NCI-H345 (cell line): ENCODE measurements at places on chromosomes 13 and 19.

DNA sequence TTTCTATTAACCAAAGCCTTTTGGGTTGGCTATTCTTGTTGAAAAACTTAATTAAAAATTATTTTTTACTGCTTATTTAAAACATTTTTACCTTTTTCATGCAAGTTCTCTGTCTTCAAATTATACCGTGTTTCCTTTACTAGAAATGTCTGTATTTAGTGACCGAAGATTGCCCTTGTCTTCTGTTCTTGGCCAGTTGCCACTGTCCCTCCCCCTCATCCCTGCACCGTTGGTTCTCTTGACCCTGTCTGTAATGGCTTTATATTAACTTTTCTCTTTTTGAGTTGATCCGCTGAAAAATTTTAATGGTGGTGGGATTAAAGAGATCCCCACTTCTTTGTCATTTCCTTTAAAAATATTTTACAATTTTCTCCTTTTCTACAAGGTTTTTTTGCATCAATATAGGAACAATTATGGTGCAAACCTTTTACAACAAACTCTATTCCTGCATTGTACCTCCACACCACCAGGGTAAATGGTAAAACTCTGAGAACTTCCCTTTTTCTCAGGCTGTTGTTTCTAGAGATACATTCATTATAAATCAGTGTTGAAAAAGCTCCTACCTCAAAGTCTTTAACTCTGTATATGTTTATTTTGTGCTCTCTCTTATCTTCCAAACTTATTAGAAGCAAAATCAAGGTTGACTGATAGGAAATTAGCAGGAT is 12.9 kb upstream of the RNF113B start:
- DNase-seq: no peak

GRCh38 chr19:5536337-5536894 is 31.3 kb downstream of the TINCR start:
- DNase-seq: peak; percentile 85

GRCh38 chr13:44350775-44351504 is 22.7 kb upstream of the SERP2 start:
- no peak for DNase-seq

GRCh38 chr13:22243469-22244163 is 572.7 kb downstream of the FGF9 start:
- DNase-seq: no peak

GRCh38 chr19:2032296-2032941 is 16.9 kb upstream of the BTBD2 start:
- peak; percentile 64 for DNase-seq

DNA sequence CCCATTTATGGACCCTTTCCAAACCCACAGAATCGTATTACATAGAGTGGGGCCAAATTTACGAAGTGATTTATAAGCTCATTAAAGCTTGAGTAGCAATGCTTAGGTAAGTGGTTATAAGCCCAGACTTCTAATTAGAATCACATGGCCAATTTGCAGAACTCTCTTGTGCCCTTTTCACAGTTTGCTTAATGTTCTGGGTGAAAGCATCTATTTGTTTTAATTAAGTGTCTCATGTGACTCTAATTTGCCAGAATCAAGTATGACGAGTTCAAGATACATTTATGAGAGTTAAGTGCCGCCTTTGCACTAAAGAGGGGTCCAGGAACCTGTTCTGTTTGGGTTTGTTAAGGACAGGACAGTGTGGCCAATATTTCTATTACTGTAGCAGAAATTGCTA is 46.0 kb upstream of the ZNF681 start:
- no peak for DNase-seq

GRCh38 chr19:33301144-33301899 is 1.0 kb downstream of the CEBPA start:
- DNase-seq: no peak

- no peak for DNase-seq
These were observed 36.9 kb downstream of the KCNC3 start for GRCh38 chr19:50292216-50292827.

DNA sequence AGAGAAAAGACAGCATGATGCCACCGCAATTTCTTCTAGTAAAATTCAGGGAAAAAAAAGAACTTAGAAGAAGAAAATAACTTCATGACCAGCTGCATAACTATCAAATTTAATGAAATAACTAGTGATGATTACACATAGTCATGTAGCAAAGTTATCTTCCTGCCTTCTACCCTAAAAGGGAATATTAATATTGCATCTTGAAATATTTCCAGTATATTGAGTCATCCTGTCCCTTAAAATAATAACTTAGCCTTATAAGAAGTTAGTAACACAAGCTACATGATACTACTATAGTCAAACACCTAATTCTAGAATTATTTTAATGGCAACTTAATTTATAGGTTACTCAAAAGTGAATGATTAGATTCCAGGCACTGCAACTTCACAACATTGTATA is 289.2 kb downstream of the KLF12 start:
- no peak for DNase-seq

DNA sequence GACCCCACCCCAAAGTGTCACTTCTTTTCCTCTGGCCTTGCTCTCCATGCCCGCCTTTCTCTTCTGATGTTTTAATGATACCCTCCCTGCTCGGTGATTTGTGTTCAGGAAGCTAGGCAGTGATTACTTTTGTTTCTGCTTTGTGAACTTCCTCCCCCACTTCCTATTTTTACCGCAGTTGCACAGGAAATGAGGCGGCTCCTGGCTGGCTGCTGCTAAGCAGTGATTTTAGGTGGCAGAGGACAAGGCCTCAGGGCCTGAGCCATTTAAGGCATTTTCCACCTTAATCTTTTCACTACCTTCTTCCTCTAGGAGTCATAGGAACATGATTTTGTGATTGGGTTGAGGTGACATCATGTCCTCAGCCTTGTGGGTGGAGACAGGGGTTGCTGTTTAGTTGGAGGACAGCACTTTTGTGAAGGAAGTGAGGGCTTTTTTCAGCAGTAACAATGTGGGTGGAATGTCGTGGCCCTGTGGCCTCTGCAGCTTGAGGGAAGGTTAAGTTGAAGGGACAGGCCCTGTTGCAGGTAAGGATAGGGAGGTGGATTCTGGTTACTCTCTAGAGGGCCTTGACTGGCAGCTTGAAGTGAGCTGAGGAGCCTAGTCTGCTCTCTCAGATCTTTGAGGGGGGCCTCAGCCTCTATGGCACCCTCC is 15.7 kb downstream of the GARRE1 start:
- no peak for DNase-seq

DNA sequence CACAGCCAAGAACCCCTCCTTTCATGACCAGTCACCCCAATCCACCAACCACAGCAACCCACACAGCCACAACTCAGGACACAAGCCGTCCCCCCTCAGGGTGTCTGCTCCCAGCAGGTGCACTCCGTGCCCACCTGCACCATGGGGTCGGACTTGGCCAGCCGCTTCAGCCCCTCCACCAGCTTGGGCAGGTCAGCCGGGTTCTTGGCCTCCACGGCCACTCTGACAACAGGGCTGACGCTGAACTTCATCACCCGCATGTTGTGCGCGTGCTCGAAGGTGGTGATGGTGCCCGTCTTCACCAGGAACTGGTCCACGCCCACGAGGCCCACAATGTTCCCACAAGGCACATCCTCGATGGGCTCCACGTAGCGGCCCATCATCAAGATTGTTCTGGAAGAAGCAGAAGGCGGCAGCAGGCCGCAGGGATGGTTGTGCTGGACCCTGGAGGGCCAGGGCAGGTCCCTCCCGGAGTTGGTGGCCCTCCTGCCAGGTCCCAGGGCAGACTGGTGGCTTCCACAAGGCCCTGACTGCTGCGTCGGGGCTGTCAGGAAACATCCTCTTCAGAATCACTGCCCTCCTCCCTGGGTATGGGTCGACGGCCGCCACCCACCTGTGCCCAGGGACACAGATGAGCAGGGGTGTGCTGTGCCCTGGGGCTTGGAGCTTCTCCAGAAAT is 5.5 kb downstream of the EEF2 start:
- DNase-seq: no peak

DNA sequence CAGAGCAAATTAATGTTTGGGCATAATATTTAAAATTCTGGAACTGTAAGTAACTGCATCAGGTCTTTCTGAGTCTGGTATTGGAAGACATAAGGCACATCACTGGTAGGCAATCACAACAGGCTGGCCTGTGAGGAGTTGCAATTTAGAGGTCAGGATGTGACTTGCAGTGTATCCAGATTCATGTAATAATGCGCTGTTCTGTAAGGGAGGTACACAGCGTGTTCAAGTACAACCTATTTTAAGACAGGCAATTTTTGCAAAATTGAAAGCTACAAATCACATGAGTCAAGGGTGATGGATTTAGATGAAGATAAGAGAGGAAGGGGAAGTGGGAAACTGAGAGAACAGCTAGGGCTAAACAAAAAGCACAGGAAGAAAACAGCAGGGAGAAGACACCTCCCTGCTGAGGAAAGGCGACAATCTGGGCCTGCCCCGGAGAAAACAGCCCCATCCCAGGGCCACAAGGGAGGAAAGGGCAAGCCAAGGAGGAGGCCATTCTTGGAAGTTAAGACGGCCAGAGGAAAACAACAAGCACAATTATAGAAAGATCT is 138.1 kb downstream of the LACC1 start:
- no peak for DNase-seq

GRCh38 chr13:79196843-79197242 is 209.2 kb downstream of the RBM26 start:
- DNase-seq: no peak

GRCh38 chr13:87057807-87058520 is 613.2 kb upstream of the SLITRK5 start:
- DNase-seq: no peak

- no peak for DNase-seq
These were observed 218.9 kb upstream of the SLITRK5 start for GRCh38 chr13:87452281-87452680.

DNA sequence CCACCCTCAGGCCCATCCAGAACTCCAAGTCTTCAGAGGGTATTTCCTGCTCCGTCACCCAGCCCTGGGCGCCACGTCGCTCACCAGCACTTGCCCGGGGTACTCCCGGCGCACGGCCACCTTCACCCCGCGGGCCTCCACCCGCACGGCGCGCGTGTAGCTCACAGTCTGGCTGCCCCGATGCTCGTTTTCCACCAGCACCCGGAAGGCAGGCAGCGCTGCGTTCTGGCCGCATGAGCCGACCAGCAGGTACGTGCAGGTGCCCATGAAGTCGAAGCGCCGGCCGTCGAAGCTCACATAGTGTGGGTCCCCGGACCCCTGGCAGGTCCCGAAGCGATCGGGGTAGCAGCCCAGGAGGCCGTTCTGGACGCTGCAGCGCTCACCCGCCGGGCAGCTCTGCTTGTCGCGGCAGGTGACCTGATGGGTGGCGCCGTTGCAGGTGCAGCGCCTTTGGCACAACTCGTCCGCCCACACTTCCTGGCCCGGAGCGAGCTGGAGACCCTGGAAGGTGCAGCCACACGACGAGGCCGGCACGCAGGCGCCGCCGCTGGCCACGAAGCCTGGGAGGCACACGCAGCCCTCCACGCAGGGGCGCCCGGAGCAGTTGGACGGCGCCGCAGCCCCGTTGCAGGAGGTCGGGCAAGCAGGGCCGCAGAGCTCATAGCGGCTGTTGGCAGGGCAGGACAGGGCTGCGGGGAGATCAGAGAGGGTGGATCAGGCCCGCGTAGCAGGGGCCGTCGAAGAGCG is 19.2 kb downstream of the FCGBP start:
- no peak for DNase-seq

DNA sequence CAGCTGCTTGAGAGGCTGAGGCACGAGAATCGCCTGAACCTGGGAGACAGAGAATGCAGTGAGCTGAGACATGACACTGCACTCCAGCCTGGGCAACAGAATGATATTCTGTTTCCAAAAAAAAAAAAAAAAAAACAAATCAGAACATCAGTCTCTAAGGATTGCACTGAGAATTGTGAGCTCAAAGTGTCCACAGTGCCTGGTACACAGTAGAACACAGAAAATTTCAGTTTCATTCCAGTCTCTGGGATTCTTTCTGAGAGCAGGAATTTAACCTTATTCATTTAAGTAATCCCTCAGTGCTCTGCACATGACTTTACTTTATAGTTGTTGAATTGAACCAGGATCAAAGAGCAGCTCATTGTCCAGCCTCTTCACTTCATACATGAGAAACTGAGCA is 25.9 kb upstream of the GATAD2A start:
- DNase-seq: no peak

GRCh38 chr19:33795370-33796163 is 1.1 kb upstream of the KCTD15 start:
- peak; percentile 55 for DNase-seq

DNA sequence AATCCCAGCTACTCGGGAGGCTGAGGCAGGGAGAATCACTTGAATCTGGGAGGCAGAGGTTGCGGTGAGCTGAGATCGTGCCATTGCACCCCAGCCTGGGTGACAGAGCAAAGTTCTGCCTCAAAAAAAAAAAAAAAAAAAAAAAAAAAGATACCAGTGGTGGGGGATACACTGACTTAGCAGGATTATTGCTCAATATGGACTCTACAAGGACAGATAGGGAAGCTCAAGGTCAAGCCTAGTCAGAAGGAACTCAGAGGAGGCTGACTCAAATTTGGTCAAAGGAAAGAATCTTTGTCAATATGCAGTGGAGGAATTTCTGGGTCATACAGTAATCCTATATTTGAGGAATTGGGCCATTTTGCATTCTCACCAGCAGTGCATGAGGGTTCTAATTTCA is 6.7 kb upstream of the DIAPH3 start:
- no peak for DNase-seq

GRCh38 chr13:53141336-53141735 is 112.7 kb downstream of the OLFM4 start:
- peak; percentile 17 for DNase-seq
